Stimulated activated CD4-positive, alpha-beta T cell treated with anti-CD3 and anti-CD28 coated beads, Interleukin-1b, Interleukin-23, amount 100 ng/mL, for 24 hours (primary cell): ENCODE measurements at places on chromosomes 1 and 21.

DNA sequence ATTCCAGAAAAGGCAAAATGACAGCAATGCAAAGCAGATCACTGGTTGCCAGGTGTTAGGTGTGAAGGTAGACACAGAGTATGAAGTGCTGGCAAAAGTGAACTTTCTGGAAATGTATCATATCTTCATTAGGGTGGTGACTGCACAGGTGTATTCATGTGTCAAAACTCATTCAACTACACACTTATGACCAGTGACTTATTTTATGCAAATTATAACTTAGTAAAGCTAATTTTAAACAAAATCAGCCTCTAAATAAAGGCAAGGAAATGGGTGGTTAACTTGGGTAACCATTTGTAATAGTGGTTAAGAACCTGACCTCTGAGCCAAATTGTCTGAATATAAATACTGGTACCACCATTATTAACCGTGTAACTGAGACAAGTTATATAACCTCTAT, 7.4 kb downstream of the COP1 start:
- no peak for DNase-seq

GRCh38 chr1:219174460-219175211, 958 bp downstream of the LYPLAL1 start:
- no peak for DNase-seq

DNA sequence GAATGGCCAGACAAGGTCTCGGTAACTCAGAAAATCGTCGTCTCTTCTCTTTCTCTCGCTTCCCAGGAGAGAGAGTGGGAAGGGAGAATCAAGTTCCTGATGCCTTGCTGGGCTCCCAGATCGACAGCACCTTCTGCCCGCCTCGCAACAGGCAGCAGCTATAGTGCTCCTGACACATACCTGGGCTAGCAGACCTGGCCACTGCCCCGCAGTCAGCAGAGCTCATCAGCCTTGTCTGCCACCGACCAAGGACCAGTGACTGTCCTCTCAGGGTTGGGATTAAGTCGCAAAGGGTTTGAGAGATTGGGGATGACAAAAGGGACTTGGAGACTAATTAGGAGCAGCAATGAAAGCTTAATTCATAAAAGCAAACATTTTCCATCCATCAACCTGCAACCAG, 4.1 kb downstream of the RUNX3 start:
- no peak for DNase-seq

DNA sequence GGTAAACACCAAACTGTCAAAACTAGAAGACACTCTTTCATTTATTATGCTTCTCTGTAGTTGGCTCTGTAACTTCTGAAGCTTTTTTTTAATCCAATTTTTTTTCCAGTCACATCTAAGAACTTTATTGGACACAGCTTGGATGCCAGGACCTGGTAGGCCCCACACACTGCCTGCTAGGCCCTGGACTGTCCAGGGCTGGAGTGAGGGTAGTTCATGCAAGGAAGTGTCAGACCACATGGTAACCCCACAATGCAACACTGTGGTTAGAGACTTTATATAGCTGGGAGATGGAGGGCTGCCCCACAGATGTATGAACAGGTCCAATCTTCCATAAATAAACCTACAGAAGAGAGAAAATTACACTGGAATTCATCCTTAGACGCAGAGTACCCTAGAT, 7.1 kb downstream of the SLC2A1 start:
- DNase-seq: no peak
